NCI-H187 (cell line): ENCODE measurements at places on chromosomes 16 and 17.

- no peak for DNase-seq
Observed at GRCh38 chr16:66222756-66223155, 143.7 kb upstream of the CDH5 start.

DNA sequence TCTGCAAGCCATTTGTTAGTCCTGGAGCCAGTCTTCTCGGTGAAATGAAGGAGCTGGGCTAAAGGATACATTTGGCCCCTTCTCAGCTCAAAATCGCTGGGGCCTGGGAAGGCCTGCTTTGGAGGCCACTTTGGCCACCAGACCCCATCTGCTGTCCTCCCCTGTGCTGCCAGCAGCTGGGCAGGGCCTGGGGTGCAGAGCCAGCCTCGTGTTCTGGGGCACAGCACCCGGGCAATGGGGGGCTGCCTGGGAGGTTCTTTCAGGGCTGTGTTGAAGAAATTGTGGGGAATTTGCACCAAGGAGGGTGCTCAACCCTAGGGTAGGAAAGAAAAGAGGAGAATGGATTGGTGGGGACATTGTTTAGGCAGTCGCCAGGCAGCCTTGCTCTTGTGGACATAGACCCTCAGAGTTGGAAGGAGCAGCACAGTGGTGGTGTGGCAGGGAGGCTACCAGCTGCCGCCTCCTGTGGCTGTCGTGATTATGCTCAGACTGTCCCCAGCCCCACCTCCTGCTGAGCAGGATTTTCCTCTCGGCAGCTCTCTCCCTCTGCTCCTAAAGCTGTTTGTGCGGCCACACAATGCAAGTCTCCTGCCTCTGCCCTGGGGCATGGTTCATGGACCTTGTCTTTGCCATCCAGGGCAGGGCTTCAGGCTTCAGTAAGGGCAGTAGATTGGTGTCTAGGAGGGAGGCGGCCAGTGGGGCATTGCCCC lies 174.8 kb downstream of the NTN1 start:
- DNase-seq = no peak

- DNase-seq = no peak
Observed at GRCh38 chr17:14289162-14289561, 11.7 kb upstream of the HS3ST3B1 start.

DNA sequence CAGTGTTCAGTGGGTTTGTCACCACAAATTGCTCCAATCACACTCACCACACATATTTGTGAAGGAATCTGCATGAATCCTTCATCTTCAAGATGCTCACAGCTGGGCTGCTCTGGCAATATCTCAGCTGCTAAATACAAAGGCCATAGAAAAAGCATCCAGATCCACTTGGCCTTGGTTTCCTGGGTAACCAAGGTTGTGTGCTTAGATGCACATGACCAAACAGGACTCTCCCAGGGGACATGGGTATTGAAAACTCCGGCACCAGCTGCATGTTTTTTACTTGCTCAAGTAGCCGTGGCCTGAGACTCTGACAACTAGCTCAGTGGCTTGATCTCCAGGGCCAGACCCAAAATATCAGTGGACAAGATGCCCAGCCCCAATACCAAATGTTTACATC lies 131.3 kb downstream of the CBLN1 start:
- DNase-seq = peak; percentile 54

- DNase-seq = no peak
Observed at GRCh38 chr16:48394355-48394703, 9.1 kb upstream of the SIAH1 start.
